ENCODE measurements at places on chromosomes 6 and 20. TPM values are rescaled to one million over a fixed set of nuclear protein-coding genes. Genes with fewer than 3 reads are reported as not detected.

GRCh38 chr6:71967436-71967835, 81.1 kb downstream of the RIMS1 start:
- ATAC-seq, result no peak

GRCh38 chr20:53468587-53468986, 125.1 kb downstream of the ZNF217 start:
- ATAC-seq, result no peak

DNA sequence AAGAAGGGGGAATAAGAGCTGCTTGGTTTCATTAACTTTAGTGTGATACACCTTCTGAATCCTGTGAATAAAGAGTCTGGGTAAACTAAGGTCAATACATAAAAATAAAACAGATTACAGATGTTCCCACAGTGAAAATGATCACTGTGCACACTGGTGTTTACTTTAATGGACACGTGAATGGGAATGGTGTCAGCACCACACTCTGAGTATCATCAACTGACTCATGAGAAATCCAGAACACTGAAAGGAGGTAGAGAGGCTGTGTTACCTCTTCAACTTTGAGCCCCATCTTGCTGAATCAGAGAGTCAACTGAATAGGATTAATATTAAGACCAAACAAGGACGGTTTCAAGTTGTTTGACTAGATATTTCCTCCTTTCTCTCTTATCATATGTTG, 75.0 kb downstream of the ELOVL4 start:
- no peak for ATAC-seq

The TRIM10 gene
- 0.15 TPM for total RNA-seq

The RAB32 gene
- 4.6 TPM for total RNA-seq

The SSTR4 gene
- total RNA-seq, result 0.62 TPM

The LST1 gene
- total RNA-seq, result 0.74 TPM

DNA sequence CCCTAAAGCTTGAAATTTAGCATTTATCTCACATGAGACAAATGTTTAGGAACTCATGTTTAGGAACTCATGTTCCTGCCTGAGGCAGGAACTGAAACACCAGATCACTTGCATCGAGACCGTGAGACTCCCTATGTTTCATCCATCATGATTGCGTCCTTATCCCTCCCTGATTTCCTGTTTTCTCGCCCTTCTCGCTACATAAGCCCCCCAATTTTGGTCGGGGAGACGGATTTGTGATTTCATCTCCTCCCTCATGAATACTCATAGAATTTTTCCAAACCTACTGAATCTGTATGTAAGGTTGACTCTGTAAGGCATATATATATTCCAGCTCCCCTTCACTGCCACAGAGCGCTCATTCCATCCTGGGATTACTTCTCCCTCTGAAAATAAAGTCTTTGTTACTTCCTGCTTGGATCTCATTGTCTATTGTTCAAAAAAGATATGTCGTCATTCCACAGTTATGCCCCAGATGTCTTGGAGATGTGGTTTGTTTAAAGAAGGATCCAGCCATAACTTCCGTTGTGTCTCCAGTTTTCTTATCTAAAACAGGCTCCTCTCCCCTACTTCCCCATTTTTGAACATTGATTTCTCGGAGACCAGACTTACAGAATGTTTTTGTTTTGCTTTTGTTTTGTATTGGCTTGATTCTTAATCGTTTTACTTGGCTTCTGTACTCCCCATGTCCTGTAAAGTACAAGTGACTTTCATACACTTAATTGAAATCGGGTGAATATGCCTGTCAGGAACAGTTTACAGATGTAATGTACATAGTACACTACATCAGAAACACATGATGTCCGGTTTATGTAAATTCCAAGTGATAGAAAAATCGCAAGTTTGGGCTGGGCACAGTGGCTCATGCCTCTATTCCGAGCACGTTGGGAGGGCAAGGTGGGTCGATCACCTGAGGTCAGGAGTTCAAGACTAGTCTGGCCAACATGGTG, 118.7 kb downstream of the HFE start:
- no peak for ATAC-seq

Data from motor neuron (in vitro differentiated cells).